ENCODE measurements at places on chromosomes 7 and 10.

GRCh38 chr7:158595068-158595467, 7.4 kb upstream of the PTPRN2 start:
- no peak for DNase-seq

GRCh38 chr7:89336121-89336520, 540.6 kb upstream of the TEX47 start:
- no peak for DNase-seq

GRCh38 chr10:121449482-121449924, 148.7 kb downstream of the FGFR2 start:
- no peak for DNase-seq

GRCh38 chr10:69360485-69361302, 56.0 kb downstream of the TACR2 start:
- DNase-seq = peak; percentile 91

DNA sequence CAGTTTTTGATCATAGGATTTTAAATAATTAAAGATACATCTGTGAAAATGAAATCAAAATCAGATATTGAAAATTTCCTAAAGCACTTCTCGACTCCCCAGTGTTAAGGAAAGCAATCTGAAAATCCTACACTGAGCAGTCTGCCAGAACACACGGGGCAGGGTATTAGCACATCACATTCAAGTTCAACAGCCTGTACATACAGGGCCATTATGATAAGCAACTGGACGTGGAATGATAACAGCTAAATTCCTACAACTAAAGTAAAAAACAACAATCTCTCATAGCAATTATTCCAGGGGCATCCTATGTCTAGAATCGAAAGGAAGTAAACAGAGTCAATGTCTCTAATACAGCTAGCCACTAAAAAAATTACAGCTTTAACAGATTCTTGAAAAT, 31.7 kb downstream of the TRDMT1 start:
- DNase-seq = no peak

DNA sequence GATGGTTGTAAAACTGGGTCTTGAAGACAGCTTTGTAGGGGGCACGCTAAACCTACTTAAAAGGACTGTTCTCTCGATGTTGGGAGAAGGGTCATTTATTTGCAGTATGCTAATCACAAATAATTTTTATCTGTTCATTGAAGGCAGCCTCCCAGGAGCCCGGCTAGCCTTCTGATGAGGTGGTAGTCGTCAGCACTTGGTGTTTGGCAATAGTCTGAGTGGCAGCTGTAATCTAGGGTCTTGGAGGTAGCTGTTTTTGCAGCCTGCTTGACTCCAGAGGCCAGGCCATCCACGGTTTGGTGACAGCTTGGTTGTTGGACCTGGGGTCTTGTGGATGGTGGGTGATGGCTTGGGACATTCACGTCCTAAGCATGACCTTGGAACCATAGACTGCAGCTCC, 2.2 kb downstream of the GTF2IRD1 start:
- DNase-seq = no peak

- no peak for DNase-seq
Observed at GRCh38 chr7:148127374-148127773, 463.2 kb upstream of the C7orf33 start.

- no peak for DNase-seq
Observed at GRCh38 chr7:122136639-122137245, 7.3 kb downstream of the AASS start.

DNA sequence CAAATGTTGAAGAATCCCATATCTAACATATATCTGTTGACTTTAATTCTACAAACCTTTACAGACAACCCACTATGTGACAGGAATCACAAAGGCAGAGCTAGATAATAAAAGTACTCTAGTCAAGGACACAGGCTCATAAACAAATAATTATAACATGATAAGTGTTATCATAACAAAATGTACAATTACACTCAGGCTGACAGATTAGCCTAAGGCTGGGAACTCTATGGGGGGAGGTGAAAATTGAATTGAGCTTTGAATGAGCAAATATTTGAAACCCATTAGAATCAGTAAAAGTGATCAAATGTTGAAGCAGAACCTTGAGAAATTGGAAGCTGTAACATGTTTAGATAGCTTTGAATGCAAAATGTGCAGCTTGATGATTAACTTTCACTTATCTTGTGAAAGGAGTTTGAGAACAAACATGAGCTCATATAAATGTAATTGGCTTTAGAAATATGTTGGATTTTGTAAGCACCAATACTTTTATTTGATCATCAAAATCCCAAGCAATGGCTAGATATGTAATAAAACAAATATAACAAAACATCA, 970.2 kb downstream of the SORCS3 start:
- DNase-seq = no peak

- no peak for DNase-seq
Observed at GRCh38 chr10:10844251-10844650, 173.4 kb upstream of the CELF2 start.

DNA sequence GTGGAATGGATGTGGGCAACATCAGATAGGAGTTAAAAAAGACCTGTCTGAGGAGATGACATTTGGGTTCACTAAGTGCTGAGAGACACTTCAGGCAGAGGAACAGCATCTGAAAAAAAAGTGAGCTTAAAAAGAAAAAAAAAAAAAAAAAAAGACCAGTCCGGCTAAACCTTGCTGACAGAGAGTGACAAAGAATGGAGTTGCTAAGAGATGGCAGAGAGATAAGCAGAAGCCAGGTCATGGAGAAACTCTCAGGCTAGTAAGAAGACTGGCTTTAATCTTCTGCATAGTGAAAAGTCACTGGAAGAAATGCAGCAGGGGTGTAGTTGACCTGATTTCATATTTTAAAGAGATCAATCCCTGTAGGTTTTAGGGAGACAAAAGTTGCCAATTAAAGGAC, 711.1 kb upstream of the SEMA3D start:
- no peak for DNase-seq

DNA sequence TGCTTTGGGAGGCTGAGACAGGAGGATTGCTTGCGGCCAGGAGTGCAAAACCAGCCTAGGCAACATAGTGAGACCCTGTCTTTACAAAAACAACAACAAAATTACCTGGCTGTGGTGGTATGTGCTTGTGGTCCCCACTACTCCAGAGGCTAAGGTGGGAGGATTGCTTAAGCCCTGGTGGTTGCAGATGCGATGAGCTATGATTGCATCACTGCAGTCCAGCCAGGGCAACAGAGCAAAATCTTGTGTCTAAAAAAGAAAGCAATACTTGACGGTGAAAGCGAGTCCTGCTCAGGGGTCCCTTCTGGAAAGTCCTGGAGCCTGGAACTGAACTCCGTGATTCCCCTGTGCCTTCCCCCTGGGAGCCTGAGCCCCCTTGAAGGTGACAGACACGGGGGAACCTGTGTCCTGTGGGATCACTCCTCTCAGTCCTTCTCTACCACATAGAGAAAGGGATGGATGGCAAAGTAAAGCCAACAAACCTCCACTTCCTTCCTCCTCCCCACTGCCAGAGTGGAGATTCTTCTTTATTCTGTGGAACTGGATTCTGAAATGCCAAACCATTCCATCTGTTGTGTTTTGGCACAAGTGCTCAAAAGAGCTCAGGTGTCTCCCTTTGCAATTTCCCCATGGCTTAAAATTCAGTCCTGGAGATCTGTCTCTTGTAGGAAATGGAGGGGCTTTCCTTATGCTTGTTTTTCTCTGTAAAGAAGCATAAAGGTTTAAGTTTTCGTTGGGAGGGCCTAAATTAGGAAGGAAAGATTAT, 50.6 kb downstream of the KIAA1217 start:
- no peak for DNase-seq

DNA sequence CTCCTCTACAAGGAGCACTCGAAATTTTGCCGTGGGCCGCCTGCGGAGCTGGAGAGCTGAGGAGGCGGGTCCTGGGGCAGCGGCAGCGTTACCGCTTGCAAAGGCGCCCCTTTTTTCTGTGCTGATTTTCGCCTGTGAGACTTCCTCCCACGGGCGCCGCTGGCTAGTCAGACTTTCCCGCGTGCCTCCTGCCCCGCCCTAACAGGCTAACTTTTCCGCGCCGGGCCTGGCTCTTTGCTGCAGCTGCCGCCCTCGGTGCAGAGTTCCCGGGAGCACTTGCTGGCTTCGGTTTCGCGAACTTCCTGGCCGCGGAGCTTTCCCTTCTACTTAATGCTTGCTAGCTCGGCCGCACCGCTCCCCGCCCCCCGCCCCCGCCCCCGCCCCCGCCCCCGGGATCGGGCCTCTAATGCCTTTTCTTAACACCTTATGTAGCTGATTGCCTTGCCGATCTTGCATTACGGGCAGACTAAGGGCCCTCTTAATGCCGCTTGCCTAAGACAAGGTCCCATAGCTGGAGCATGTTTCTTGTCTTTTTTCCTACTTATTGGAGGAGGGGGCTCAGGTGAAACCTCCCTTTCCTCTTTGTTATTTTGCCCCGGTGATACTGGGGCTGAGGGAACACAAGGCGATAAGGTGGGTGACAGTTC, 37.9 kb upstream of the RASGEF1A start:
- DNase-seq = peak; percentile 59

- DNase-seq = peak; percentile 69
Observed at GRCh38 chr7:94391726-94392392, 2.8 kb upstream of the COL1A2 start.

GRCh38 chr7:104299323-104299722, 29.1 kb upstream of the LHFPL3 start:
- DNase-seq = no peak

DNA sequence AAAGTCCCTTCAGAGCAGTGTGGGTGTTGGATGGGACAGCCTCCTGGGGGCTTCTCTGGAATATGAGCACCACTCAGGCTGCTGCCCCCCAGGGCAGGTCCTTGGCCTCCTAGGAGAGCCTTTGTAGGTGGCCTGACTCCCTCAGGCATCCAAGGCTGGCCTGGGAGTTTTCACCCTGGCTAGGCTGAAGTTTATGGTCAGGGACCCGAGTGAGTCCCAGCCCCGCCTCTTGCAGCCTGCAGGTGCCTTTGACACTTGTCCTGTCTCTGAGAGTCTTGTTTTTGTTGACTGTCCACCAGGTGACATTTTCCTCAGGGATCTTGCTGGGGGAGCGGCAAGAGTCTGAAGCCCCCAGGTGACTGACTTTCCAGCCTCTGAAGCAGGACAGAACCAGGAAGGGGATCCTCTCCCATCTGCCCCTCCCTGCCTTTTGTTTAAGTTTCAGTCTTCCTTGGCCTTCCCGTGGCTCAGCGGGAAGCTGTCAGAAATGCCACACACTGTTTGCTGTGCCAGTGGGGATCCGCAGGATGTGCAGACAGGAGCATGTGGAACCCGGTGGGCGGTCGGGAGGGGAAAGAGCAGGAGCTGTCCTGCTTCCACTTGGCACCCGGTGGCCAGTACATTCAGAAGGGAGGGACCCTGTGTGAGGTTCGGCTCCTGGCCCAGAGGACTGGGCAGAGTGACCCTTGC, 59.5 kb downstream of the LRRC18 start:
- DNase-seq = no peak

- peak; percentile 94 for DNase-seq
Observed at GRCh38 chr7:95608359-95609173, 12.2 kb upstream of the PDK4 start.

GRCh38 chr10:109343293-109343692, 580.0 kb downstream of the XPNPEP1 start:
- peak; percentile 3 for DNase-seq

- no peak for DNase-seq
Observed at GRCh38 chr7:36863901-36864701, 139.8 kb upstream of the AOAH start.

DNA sequence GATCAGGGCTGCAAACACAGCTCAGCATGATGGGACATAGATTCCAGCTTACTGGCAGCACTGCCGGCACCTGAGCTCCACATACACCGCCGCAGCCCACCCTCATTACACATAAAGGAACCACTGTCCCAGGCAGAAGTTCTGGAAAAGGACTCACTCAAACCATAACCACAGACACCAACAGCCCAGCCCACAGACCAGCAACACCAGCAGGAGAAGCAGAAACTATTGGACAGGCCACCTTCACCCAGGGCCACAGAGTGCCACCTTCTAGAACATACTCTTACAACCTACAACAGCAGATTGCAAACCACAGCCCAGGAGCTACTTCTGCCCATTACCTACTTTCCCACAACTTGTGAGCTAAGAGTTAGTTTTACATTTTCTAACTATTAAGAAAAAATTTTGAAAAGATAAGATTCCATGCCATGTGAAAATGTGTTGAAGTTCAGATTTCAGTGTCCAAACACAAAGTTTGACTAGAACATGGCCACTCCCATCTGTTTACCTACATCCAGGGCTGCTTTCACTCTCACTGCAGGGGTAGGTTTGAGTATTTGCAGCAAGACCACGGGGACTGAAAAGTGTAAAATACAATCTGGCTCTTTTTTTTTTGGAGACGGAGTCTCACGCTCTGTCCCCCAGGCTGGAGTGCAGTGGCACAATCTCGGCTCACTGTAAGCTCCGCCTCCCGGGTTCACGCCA, 153.0 kb downstream of the TNS3 start:
- no peak for DNase-seq

DNA sequence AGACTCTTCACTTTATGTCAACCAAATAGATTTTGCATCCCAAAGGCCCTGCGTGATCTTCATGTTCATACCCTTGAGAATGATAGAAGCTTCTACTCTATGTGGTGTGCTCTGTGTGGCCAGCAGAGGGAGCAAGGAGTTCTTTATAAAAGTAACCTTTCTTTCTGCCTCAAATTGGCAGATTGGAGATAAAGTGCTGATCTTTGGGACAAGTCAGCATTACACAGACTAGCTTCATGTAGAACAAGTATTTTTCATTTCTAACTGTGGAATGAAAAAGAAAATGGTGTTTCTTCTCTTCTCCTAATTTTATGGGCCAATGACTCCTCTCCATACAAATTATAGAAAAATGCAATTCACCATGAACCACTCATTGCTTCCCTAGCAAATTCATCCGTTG, 1214.1 kb downstream of the SORCS1 start:
- DNase-seq = peak; percentile 51

DNA sequence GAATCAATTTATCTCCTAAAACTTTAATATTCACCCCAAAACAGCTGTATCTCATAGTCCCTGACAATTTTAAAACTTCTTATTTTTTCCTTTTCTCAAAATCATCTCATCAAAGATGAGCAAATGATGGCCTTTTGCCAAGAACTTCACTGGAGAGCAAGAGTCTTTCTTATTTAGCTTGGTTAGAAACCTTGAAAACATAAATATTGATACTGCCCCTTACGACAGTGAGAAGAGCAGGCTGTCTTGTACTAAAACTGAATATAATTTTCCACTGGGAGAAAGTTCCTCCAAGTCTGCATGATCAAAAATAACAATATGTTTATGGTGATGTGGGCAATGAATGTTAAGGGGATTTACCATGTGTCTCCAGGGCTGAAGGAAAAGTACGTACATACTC, 109.0 kb downstream of the COL28A1 start:
- no peak for DNase-seq

DNA sequence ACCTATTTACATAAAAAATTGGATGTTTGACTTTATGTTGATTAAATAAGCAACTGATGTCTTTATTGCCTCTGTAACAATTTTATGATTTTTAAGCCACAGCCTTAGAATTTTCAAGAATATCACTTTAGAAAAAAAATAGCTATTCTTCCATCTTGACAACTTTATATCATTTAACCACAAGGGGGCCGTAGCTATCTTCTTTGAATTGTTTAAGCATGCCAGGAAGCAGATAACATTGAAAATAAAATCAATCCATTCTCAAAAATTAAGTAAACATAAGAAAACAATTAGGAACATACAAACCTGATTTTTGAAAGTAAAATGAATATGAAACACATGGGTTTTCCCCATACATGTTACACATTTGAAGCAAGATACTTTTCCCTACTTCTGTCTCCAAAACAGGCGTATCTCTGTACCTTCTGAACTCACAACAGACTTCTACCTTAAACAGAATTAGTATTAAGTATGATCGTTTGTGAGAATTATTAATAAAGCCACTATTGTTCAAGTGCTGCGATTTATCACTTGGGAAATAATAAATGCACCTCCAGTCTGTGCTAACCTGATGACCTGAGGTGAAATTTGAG, 209.0 kb downstream of the CACNA2D1 start:
- DNase-seq = peak; percentile 10

Measured in AG08395 (cell line).